GDM1 (cell line): ENCODE measurements at places on chromosomes 7 and 10.

DNA sequence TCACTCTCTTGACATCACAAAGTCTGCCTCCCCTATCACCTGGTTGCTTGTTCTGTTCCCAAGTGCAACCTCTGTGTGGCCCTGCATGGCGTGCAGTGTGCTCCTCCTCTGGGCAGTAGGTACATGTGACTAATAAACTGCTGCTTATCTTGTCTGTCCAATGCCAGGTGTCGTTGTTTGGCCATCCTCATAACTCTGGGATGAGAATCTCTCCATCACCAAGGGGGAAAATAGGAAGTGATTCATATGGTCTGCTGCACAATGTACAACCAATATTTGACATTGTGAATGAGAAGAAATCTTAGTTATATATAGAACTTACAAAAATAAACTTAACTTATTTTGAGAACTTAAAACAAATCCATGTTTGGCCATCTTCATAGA lies 135.2 kb downstream of the INHBA start:
- no peak for DNase-seq

GRCh38 chr10:92110039-92110794 lies 180.7 kb downstream of the CPEB3 start:
- DNase-seq = peak; percentile 27

GRCh38 chr7:75758491-75758890 lies 13.5 kb downstream of the CCL26 start:
- DNase-seq = no peak

DNA sequence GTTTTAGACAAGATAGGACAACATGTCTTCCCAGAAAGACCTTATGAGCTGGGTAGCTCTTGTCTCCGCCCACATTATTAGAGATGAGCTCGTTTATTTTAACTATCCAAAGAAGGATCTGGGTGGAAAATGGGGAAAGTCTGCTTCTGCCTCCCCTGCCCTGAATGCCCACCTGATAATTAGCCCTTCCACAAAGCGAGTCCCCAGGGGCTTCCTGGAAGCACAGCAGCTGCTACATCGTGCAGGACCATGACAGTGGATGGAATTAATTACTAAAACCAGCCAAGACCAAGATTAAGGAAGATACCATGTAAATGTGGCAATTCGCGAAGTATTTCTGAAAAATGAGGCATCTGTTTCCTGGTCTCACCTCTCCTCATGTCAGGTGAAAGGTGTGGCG lies 374.4 kb downstream of the PAXIP1 start:
- DNase-seq = no peak

DNA sequence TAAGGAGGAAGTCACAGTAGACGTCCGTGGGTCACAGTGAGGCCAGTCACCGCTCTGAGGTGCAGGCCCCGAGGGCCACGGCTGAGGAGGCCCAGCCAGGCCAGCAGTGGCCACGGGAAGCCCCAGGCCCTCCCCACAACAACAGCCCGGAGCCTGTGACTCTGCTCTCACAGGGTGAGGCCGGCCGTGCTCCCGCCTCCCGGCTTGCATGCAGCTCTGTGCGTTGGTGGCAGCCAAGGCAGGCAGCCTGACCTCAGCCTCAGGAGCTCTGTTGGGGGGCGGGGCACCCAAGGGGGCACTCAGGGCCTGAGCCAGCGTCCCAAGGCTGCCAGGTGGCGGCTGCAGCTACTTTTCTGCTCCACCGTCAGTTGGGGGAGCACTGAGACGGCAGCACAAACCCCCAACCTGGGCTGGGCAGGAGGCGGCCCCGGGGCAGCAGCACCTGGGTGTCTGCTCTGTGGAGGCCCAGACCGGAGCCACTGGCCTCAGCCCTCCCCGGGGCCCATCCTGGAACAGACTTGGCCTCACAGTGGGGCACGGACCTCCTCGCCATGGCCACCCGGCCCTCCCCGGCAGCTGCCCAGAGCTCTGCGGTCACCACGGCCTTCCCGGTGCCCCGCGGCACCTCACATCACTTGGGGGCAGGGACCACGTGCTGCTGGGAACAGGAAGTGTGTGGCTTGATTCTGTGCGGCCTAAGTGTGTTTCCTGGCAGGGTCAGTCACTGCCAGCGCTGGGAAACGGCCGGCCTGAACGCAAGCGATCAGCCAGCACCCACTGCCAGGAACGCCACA lies 13.3 kb downstream of the CYP2W1 start:
- DNase-seq = no peak

- DNase-seq = no peak
Measured at GRCh38 chr10:106506526-106507283, 657.8 kb downstream of the SORCS1 start.

GRCh38 chr10:18436902-18437301 lies 214.5 kb downstream of the NSUN6 start:
- DNase-seq = no peak

DNA sequence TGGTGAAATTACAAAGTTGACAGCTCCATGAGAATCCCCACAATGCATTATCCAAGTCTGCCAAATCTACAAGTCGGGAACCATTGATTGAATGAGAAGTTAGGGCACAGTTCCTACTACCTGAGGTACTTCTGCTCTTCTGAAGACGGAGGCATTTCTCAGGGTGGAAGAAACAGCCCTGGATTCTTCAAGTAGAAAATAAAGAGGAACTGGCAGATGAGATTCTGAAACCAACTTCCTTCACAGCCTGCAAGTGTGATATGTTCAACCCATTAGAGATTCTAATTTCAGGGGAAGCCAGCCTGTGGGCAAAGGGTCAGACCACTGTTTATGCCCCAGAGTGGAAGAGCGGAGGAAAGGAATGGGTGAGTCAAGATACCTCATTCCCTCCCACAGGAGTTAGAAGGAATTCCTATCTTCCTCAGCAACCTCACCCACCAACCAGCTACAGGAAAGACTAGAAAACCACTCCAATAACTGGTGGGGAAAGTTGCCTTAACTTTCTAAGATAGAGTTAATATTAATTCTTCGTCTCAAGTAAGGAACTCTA lies 50.5 kb upstream of the BMPER start:
- DNase-seq = peak; percentile 27

GRCh38 chr7:134669845-134670373 lies 23.3 kb downstream of the BPGM start:
- peak; percentile 75 for DNase-seq

GRCh38 chr7:104127204-104127603 lies 80.6 kb downstream of the ORC5 start:
- no peak for DNase-seq

- no peak for DNase-seq
Measured at GRCh38 chr7:22183522-22184280, 173.3 kb downstream of the RAPGEF5 start.

DNA sequence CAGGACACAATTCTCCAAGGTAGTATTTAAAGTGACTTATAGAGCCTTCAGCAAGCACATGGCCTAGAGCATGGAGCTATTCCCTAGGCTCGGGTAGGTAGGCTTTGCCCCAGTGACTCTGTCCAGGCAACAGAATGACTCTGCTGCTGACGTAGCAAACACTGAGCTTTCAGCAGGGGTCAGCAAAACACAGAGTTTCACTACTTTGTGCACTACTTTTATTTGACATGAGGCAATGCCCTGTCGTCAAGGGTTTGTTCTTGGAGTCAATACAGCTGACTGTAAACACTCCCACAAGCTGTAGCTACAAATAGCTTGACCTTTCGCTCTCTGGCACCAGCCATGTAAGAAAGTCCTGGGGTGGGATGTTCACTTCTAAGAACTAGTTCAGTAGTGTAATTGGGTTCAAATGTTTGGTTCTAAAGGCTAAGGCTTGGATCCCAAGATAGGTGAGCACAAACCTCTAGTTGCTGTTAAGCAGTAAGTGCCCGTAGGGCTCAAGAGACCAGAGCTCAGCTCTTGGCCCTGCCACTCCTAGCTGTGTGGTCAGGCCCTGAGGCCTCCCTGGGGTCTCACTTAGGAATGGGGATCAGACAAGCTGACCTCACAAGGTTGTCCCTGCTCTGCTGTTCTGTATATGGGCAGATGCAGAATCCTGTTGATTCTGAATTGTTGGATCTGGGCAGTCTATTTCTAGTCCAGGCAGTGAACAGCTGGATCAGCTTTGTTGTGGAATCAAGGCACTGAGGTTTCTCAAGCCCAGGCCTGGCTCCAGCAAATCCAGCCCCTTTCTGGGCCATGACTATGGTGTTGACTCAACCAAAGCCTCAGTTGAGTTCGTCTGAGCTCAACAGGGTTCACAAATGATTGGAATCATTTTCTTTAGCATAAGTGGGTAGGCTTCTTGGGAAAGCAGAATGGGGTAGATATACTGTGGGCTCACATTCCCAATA lies 10.7 kb downstream of the NODAL start:
- no peak for DNase-seq

- DNase-seq = no peak
Measured at GRCh38 chr7:99975782-99976521, at the start of gene AZGP1. AZGP1 (minus strand) TSS chr7:99976031; CDS start chr7:99976020, 11 bp downstream.

DNA sequence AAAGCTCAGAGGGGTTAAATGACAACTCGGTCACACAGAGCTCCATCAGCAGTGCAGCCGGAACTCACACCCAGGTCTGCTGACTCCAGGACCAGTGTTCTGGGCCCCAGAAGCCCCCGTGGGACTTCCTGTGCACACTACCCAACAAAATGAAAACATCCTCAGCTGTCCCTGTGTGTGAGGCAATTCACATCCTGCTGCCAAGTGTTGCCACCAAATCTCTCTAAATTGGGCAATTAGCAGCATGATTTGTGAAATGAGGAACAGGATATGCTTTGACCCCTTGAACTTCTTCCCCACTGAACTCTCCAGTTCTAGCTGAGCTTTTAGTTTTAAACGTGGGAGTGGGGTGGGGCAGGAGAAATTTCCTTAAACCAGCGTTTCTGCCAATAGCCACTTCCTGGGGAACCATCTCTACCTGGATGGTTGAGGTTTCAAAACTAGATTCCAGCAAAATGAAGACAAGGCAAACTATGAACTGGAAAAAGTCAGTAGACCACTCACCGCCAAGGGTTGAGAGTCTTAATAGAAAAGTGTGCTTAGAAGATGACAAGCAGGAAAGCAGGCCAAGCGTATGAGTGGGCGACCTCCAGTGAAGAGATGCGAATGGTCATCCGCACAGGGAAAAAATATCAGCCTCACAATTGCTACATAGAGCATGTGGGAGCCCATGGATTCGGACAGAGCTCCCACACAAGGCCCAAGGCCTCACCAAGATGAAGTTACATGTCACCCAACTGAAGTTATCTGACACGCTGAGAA lies 51.9 kb upstream of the CHST15 start:
- DNase-seq = no peak

DNA sequence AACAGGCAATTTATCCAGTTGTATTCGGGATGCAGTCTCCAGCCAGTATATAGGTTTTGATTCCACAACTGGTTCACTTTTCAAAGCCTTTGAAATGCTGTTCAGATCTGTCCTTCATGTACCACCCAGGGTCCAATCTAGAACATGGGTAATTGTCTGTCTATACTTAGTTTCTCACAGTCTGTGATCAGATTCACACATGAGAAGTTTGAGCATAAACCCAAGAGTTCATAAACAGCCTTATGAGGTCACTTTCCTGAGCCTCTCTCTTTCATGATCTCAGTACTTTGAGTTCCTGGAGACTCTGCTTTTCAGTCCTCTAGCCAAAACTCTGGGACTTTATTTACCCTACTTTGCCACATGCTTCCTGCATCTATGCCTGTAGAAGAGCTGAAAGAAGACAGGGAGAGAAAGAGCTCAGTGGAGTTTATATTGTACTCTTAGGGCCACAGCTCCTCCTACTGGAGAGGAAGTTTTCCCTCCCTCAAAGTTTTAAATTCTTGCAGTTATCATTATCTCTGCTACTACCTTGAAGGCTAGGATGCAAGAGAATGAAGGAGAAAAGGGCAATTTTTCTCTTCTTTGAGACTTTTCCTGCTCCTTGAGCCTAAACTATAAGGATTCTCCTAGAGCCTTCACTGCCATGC lies 172.0 kb downstream of the ZEB1 start:
- DNase-seq = peak; percentile 38

- DNase-seq = no peak
Measured at GRCh38 chr7:51315393-51316261, 982 bp downstream of the COBL start.
